ENCODE measurements at places on chromosomes 3 and 15. TPM values are rescaled to one million over a fixed set of nuclear protein-coding genes. Genes with fewer than 3 reads are reported as not detected.

Gene SNRPN
- 95.9 TPM for total RNA-seq

Gene PLSCR5
- total RNA-seq = not detected

- H3K27ac ChIP-seq = no peak overlapping the region
- H3K27me3 ChIP-seq = no peaks in the 10 kb centered on the region
- H3K4me1 ChIP-seq = no peaks in the 10 kb centered on the region
- H3K4me3 ChIP-seq = no peak overlapping the region
- DNase-seq = no peak
Measured at GRCh38 chr3:114411811-114412803, 118.3 kb downstream of the TIGIT start.

- H3K36me3 ChIP-seq = peaks cover 3% of the 10 kb centered on the region
- no peak for DNase-seq
Measured at GRCh38 chr3:71163198-71163918, 420.2 kb downstream of the FOXP1 start.

Gene LRRC49
- total RNA-seq = not detected

DNA sequence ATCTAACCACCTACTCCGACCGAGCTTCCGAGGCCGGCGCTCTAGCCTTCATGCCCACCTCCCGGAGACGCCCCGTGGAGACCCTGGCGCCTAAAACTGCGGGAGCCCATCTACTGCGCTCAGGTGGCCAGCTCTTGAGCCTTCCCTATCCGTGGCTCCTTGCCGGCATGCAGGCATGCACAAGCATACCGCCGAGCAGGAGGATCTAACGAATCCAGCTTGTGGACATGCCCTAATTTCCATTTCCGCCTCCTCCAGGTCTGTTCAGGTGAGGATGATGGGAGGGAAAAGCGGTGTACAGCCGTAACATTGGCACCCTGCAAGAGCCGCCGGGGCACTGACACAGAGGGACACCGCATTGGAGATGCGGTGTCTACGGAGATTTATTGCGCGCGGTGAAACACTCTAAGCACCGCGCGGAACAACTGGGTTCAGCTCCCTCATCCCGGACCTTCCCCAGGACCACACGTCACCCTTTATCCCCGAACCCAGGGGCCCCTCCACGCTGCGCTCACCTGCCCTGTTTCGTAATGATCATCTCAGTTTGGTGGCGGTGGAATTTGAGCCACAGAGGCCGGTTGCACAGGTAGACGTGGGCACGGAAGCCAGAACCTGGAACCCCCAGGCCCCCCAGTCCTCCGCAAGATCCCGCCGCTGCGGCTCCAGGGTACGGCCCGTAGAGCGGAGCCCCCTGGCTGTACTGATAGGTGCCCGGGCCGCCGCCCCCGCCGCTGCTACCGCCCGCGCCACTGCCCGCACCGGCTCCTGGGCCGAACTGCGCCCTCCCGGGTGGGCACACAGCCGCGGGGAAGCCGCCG, 1.0 kb downstream of the EOMES start:
- peaks cover 30% of the 10 kb centered on the region for H3K4me1 ChIP-seq
- H3K27me3 ChIP-seq = no peaks in the 10 kb centered on the region
- H3K4me3 ChIP-seq = peak overlapping the region; percentile 68
- DNase-seq = no peak
- H3K27ac ChIP-seq = no peak overlapping the region
